ENCODE measurements at places on chromosomes 11 and 22.
A peak's percentile ranks its signal among the peaks of the same experiment; 100 is the strongest.

DNA sequence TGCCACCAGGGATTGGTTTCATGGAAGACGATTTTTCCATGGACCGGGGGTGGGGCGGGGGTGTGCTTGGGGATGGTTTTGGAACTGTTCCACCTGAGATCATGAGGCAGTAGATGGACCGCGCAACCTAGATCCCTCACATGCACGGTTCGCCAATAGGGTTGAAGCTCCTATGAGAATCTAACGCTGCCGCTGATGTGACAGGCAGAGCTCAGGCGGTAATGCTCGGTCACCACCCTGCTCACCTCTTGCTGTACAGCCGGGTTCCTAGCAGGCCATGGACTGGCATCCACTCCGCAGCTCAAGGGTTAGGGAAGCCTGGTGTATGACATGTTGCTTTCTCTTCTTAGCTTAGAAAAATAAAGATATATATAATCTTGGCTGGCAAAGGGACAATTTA lies 22.0 kb downstream of the RBX1 start:
- no peak overlapping the region for H3K4me3 ChIP-seq
- H3K27me3 ChIP-seq = no peaks in the 10 kb centered on the region
- no peak for DNase-seq
- no peak overlapping the region for H3K27ac ChIP-seq
- H3K4me1 ChIP-seq = peaks cover 9% of the 10 kb centered on the region

GRCh38 chr11:45400591-45400990 lies 114.5 kb upstream of the SYT13 start:
- H3K27me3 ChIP-seq = peaks cover 16% of the 10 kb centered on the region
- DNase-seq = no peak
- H3K4me3 ChIP-seq = no peak overlapping the region
- no peak overlapping the region for H3K27ac ChIP-seq
- no peaks in the 10 kb centered on the region for H3K36me3 ChIP-seq

- H3K4me3 ChIP-seq = no peak overlapping the region
- no peaks in the 10 kb centered on the region for H3K36me3 ChIP-seq
- no peak overlapping the region for H3K27ac ChIP-seq
- H3K4me1 ChIP-seq = no peaks in the 10 kb centered on the region
- no peaks in the 10 kb centered on the region for H3K27me3 ChIP-seq
These were observed 110.2 kb upstream of the MTNR1B start for GRCh38 chr11:92859156-92859690.

GRCh38 chr11:69799582-69799981 lies 19.6 kb downstream of the FGF3 start:
- DNase-seq = no peak
- no peaks in the 10 kb centered on the region for H3K36me3 ChIP-seq
- no peak overlapping the region for H3K4me3 ChIP-seq
- no peaks in the 10 kb centered on the region for H3K4me1 ChIP-seq
- H3K27me3 ChIP-seq = peaks cover 5% of the 10 kb centered on the region

DNA sequence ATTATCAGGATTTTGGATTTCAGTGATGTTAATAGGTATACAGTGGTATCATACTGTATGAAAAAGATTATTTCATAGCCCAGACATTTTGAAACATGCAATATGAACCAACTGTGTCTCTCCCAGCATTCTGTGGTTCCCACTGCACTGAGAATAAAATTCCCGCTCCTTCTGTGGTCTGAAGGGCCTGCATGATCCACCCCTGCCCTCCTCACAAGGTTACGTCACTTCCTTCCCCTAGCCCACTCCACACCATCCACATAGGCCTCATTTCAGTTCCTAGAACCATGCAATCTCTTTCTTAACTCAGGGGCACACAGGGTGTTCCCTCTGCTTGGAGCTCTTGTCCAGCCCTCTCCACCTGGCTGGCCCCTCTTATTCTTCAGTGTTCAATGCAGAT lies 103.1 kb downstream of the TSPAN18 start:
- H3K27ac ChIP-seq = no peak overlapping the region
- no peaks in the 10 kb centered on the region for H3K4me1 ChIP-seq
- H3K27me3 ChIP-seq = peaks cover 12% of the 10 kb centered on the region
- H3K36me3 ChIP-seq = no peaks in the 10 kb centered on the region
- no peak for DNase-seq

DNA sequence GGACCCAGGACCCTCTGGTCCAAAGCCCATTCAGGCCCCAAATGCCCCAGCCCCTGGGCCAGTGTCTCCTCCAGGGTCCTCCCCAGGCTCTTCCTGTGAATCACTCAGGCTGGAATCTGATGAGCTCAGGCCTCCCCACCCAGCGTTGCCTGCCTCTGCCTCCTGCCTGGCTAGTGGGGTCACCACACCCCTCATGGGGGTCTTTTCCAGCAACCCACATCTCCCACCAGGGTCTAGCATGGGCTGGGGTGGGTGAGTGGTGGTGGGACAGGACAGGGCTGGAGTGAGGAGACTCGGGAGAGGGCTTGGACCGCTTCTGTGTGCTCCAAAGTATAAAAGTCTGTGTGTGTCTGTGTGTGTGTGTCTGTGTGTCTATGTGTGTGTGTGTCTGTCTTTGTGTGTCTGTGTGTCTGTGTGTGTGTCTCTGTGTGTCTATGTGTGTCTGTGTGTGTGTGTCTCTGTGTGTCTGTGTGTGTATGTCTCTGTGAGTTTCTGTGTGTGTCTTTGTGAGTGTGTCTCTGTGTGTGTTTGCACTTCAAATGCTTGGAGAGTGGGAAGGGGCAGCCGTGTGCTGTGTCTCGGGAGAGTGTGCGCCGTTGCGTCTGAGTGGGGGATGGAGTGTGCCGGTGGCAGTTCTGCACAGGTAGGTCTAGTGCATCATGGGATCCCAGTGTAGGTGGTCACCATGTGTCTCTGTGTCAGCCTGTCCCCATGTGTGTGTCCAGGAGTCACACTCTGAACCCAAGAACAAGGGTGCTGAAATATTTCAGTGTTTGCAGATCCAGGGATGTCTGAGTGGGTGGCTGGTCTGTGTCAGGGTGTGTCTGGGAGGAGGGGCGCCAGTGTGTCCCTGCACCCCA lies 8.8 kb downstream of the RIN1 start:
- H3K36me3 ChIP-seq = no peaks in the 10 kb centered on the region
- H3K27me3 ChIP-seq = no peaks in the 10 kb centered on the region
- no peak overlapping the region for H3K4me3 ChIP-seq

GRCh38 chr22:24068377-24068680 lies 57.2 kb downstream of the CABIN1 start:
- no peak overlapping the region for H3K27ac ChIP-seq
- DNase-seq = no peak
- H3K4me3 ChIP-seq = no peak overlapping the region
- H3K4me1 ChIP-seq = peaks cover 50% of the 10 kb centered on the region
- peaks cover 51% of the 10 kb centered on the region for H3K36me3 ChIP-seq

DNA sequence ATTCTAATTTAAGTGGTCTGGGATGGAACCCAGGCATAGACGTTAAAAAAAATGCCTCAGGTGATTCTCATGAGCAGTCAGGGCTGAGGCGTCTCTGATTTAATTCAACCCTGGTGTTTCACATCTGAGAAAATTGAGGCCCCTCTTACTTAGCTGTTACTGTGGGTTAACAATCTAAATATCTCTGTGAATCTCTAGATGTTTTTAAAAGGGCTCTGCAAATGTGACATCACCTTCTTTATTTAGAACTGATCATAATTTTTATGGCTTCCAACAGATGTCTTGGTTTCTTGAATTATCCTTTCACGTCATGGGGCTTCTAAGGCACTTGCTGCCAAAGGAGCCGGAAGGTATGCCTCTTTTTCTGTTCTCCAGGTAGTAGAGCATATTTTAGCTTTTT lies 76.1 kb upstream of the LIN7C start:
- no peaks in the 10 kb centered on the region for H3K36me3 ChIP-seq
- no peak overlapping the region for H3K27ac ChIP-seq
- no peak for DNase-seq
- no peak overlapping the region for H3K4me3 ChIP-seq
- no peaks in the 10 kb centered on the region for H3K4me1 ChIP-seq

- H3K4me1 ChIP-seq = peaks cover 13% of the 10 kb centered on the region
- peak; percentile 25 for DNase-seq
- H3K4me3 ChIP-seq = no peak overlapping the region
- peaks cover 42% of the 10 kb centered on the region for H3K36me3 ChIP-seq
- no peaks in the 10 kb centered on the region for H3K27me3 ChIP-seq
These were observed 21.7 kb upstream of the PLAAT3 start for GRCh38 chr11:63635762-63636465.

GRCh38 chr11:35765211-35765610 lies 102.6 kb downstream of the TRIM44 start:
- no peak for DNase-seq
- peaks cover 16% of the 10 kb centered on the region for H3K4me1 ChIP-seq
- no peak overlapping the region for H3K27ac ChIP-seq
- H3K36me3 ChIP-seq = peaks cover 34% of the 10 kb centered on the region
- no peaks in the 10 kb centered on the region for H3K27me3 ChIP-seq

- no peak for DNase-seq
- H3K27ac ChIP-seq = no peak overlapping the region
- no peak overlapping the region for H3K4me3 ChIP-seq
- H3K36me3 ChIP-seq = peaks cover 5% of the 10 kb centered on the region
These were observed 74.7 kb upstream of the CD44 start for GRCh38 chr11:35064114-35064800.
